Activated T-cell treated with anti-CD3 and anti-CD28 coated beads, Interleukin-2, amount 50 U/mL, for 4 hours (primary cell): ENCODE measurements at places on chromosomes 3 and 15.

DNA sequence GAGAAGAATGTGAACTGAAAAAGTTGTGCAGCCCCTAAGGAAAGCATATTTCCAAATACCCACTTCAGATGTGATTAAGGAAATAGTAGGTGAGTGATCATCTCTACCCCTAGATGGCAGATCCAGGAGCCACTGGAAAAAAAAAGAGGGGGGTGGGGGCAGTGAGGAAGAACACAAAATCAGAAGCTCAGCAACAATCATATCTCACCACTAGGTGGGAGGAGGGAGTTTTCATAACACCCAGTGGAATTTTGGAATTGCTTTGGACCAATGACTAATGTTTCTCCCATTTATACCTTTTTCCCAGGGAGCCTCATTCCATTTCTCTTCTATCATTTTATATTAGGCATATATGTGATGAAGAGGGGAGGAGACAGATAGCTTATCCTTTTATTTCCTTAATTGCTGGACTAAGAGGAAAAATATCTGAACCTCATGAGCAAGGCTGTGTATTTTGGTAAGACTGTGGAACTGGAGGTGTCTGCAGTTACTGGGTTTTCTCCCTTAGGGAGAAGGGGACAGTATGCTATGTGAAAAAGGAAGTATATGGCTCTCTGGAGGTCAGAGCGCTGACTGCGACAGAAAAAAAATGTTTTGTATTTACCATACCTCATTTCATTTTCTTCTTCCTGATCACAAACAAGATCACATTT is 363.4 kb downstream of the GAP43 start:
- no peak for DNase-seq

DNA sequence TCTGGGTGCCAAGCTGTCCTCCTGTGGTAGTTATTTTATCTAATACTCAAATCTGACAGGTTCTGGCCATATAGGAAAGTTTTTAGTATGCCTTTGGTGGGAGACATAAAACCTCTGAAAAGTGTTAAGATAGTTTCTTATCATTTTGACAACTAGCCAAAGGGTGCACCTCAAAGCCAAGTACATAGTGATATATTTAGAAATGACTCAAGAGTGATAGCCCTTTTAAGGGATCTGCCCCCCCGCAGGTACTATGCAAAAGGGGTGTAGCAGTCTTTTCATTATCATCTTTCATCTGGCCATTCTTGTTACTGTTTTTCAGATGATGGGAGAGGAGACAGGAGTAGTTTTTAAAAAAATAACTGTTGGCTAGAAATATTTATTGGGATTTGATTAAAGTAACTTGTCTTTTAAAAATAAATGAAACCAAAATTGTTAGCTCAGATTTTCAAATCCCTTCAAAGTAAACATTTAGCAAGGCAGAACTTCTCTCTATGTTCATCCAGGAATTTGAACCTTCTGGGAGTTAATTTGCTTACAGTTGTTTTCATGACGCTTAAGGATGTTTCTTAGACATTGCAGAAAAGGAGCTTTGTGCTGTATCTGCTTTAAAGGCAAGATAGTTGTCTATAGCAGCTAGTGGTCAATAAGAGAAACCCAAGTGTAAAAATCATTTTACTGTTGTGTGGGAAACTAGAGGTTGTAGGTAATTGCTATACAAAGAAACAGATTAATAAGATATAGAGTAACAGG is 5.1 kb downstream of the PHLDB2 start:
- DNase-seq = no peak

GRCh38 chr15:68730471-68730919 is 90.2 kb downstream of the ANP32A start:
- DNase-seq = no peak

- DNase-seq = no peak
Measured at GRCh38 chr3:111648991-111649579, 53.9 kb upstream of the ZBED2 start.

DNA sequence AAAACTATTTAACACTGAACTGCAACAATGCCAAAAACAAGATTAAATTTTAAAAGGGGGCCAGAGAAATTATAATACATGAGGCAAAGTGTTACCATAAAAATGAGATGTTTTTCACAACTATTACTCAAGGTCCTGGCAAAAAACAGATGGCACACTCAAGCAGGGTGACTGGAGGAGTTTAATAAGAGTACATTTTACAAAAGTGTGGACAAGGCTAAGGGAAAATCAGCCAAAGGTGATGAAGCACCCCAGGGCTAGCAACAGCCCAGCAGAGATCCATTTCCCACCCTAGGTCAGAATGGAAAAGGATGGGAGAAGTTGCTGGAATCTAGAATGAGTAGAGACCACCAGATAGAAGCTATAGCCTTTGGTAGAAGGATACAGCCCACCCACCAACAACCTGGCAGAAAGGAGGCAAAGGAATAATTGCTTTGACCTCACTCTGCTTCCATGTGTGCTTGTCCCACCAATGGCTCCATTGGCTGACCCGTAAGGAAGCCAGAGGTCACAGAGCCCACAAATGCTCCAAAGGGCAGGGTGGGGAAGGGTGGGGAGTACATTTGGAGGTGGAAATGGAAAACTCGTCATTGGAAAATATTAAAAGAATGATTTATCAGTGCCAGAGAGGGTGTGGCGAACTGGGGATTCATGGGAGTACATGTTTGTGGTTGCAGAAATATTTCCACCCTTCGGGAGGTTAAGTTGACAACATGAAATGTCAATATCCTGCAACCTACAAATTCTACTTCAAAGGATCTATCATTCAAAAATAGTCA is 161.0 kb upstream of the UBE2E2 start:
- DNase-seq = no peak

- DNase-seq = no peak
Measured at GRCh38 chr15:70048198-70048565, 49.5 kb downstream of the TLE3 start.

GRCh38 chr3:48092270-48092669 is 76.1 kb upstream of the MAP4 start:
- DNase-seq = no peak

DNA sequence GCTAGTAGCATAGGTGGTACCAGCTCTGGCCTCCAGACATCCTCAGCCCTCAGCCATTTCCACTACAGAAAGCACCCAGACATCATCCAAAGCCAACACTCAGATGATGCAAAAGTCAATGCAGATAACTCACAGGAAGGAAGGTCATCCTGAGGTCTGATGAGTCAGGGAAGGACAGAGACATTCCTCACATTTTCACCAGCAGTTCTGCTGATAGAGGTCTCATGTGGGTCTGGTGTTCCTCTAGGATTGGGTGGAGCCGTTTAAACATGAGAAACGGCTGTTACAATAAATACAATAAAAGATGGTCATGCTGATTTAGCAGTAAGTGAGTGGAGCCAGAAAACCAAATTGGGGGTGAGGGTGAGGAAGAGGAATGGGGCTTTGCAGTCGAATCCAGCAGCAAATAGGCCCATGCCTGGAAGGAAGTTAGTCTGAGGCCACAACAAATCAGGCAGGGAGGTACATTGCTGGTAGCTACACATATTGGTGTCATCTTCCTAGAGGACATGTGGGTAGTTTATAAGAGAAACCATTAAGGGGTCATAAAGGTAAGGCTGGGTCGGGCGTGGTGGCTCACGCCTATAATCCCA is 33.3 kb upstream of the FLNB start:
- DNase-seq = no peak

- DNase-seq = no peak
Measured at GRCh38 chr3:147630921-147631415, 221.8 kb downstream of the ZIC1 start.

DNA sequence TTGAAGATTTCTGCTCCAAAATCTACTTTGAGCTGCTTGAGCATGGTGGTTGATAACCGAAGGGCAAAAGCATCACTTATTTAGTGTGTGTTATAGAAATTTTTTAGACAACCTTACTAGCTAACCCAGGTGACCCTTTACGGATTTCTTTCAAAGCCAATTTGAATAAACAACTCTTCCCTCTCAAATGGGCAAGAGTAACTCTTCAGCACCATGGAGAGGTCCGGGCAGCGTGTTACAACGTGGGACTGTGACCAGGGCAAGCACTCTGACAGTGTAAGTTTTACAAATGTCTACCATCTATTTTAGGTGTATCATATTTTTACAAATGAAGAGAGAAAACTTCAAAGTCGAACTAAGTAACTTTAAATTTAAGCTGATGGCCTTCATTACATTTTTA is 471.8 kb downstream of the MFSD1 start:
- no peak for DNase-seq

DNA sequence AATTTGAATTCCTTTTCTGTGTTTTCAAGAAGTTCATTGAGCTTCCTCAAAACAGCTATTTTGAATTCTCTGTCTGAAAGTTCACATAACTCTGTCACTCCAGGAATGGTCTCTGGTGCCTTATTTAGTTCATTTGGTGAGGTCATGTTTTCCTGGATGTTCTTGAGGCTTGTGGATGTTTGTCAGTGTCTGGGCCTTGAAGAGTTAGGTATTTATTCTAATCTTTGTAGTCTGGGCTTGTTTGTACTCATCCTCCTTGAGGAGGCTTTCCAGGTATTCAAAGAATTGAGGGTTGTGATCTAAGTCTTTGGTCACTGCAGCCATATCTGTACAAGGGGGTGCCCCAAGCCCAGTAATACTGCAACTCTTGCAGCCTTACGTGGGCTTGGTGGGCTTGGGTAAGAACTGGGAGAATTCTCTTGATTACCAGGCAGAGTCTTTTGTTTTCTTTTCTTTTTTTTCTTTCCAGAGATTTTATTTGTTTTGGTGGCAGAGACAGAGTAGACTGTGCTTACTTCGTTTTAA is 19.3 kb upstream of the CCNDBP1 start:
- no peak for DNase-seq

GRCh38 chr3:168269001-168269400 is 173.3 kb upstream of the GOLIM4 start:
- DNase-seq = no peak

DNA sequence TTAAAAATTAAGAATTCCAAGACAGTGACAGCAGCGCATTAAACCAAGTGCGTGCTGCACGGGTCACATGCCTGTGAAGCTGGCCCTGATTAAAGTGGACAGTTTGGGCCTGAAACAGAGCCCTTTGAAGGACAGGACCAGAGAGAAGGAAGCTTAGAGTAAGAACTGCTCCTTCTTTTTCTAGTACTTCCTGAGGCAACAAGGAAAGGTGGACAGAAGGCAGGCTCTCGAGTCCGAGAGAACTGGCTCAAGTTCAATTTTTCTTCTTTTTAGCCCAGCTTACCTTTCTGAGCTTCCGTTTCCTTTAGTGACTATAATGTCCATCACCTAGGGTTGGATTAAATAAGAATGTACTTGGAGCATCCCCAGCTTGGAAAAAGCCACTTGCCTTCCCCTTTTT is 26.9 kb downstream of the ANP32A start:
- no peak for DNase-seq

GRCh38 chr15:30997270-30997669 is 5.8 kb upstream of the MTMR10 start:
- DNase-seq = no peak

DNA sequence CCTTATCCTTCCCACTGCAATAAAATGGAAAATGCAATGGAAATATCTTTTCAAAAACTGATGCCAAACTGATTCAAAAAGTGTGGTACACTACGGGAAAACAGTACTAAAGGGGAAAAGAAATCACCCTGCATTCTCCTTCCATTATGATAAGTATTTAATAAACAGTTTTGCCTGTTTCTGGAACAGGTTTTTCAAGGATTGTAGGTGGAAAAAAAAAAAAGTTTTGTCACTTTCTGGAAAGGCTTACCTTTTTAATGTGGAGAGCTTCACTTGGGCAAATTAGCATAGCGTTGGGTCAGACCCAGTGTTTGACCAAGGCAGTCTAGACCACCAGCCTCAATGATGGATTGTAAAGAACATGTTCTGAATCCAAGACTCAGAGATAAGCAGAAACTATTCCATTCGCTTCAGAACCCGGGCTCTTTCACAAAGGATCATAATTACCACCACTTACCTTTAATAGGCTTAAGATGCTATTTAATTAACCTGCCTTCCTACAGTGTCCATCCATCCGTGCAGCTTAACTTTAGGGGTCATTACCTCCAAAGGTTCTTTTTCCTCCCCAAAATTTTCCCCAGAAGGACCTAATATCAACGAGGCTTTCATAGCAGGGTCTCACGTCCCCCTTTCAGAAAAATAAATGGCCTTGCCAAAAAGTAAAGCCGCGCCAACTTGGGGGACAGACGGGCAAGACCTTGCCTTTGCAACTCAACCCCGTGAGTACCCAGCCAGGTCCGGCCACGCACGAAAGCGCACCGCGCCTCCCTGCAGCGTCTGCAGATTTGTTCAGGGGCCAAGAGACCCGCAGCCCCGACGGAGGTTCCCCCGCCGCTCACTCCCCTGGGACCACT is 1.0 kb downstream of the DCBLD2 start:
- peak; percentile 4 for DNase-seq

GRCh38 chr15:85555875-85556617 is 175.6 kb downstream of the AKAP13 start:
- DNase-seq = no peak

- DNase-seq = peak; percentile 19
Measured at GRCh38 chr3:53109891-53110771, 20.1 kb downstream of the RFT1 start.

GRCh38 chr3:27533261-27533607 is 49.0 kb upstream of the SLC4A7 start:
- DNase-seq = no peak

DNA sequence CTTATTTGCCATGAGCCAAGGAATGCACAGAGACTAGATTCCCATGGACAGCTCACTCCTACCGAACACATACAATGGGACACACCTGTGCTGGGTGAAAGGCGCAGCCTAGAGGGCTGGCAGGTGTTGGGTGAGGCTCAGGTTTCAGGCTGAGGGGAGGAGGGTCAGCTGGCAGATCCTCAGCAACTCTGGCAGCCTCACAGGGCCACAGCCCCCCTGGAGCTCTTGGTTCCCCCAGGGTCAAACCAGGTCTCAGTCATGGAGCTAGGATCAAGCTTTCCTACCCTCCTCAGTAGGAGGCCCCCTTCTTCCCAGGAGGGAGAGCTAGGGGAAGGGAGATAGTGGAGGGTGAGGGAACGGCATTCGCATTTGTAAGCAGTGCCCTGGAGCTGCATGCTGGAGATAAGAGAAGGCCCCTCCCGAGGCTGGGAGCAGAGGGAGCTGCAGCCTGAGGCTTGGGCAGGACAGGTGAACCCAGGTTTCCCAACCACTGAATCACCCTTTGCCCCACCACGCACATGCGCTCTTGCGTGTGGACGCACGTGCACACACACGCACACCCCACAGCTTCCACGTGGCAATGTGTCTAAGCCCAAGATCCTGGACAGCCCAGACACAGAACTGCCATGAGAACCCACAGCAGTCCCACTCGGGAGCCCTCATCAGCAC is 26.3 kb upstream of the TFRC start:
- DNase-seq = no peak
